ENCODE measurements at places on chromosomes 1 and 21. TPM values are rescaled to one million over a fixed set of nuclear protein-coding genes. Genes with fewer than 3 reads are reported as not detected.

IQGAP3 gene
- 5.5 TPM for polyA plus RNA-seq

TGFB2 gene
- polyA plus RNA-seq, result 1.3 TPM

CFAP126 gene
- polyA plus RNA-seq, result not detected

BRINP3 gene
- polyA plus RNA-seq, result not detected

GPR137B gene
- polyA plus RNA-seq, result 30.6 TPM

HAO2 gene
- polyA plus RNA-seq, result not detected

F11R gene
- 0.53 TPM for polyA plus RNA-seq

OR2L13 gene
- polyA plus RNA-seq, result not detected

VHLL gene
- polyA plus RNA-seq, result not detected

TEX38 gene
- not detected for polyA plus RNA-seq

BARHL2 gene
- not detected for polyA plus RNA-seq

RAB25 gene
- polyA plus RNA-seq, result not detected

RUNX3 gene
- polyA plus RNA-seq, result 1.4 TPM

DNA sequence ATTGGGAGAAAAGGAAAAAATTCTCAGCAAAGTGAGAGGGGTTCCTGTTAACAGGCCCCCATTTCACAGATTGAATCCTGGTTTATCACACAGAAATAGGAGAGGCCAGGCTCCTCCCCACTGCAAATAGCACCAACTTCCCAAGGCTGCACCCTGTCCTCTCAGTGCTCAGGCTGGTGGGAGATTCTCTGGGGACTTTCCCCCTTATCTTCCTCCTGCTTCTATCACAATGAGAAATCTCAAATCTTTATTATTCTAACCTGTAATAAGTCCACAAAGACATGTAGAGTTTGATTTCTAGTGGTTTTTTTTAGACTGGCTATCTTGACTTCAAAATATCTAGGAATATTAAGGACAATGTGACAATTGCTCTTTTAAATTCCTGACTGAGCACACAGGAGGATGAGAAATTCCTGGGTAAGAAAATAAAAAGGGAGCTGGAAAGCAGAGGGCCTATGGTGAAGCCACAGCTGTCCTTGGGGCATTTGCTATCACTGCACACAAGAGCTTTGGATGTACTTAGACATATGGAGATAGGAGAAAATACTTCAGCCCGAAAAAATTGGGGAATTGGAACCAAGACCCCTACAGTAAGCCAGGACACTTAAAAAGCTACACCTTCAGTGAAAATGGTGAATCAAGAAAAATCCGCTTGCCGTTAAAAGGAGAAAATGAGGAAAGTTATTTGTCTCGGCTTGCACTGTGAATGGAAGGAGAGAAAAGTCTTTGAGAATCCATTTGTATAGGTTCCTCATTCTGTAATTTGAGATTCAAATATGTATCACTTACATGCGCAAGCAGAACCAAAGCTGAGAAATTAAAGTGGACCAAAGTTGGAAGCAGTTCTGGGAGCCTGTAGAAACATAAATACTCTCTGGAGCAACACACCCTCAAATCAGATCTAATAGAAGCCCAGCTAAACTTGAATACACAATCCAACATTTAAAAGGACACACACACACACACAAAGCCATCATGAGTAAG lies 65.9 kb upstream of the C1orf105 start:
- H3K27ac ChIP-seq, result no peak overlapping the region
- H3K4me1 ChIP-seq, result peaks cover 61% of the 10 kb centered on the region
- H3K4me3 ChIP-seq, result no peak overlapping the region

DNA sequence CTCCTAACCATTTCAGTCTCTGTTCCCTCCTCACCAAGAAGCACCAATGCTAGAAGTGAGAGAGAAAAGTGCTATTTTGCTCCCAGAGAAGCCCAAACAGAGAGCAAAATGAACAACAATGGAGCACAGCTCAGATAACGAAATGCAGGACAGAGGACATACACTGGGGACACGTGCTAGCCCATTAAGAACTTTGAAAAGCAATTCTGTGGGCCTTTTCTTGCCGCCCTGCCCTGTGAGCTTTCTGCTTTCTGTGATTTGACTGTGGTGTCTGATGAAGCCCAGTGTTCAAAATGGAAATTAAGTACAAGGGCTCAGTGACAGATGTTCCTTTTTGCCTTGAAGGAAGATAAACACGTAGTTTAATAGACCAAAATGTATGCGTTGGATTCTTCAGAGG lies 130.8 kb downstream of the S1PR1 start:
- no peaks in the 10 kb centered on the region for H3K27me3 ChIP-seq
- no peaks in the 10 kb centered on the region for H3K36me3 ChIP-seq
- DNase-seq, result no peak
- H3K4me1 ChIP-seq, result peaks cover 29% of the 10 kb centered on the region
- no peak overlapping the region for H3K27ac ChIP-seq

DNA sequence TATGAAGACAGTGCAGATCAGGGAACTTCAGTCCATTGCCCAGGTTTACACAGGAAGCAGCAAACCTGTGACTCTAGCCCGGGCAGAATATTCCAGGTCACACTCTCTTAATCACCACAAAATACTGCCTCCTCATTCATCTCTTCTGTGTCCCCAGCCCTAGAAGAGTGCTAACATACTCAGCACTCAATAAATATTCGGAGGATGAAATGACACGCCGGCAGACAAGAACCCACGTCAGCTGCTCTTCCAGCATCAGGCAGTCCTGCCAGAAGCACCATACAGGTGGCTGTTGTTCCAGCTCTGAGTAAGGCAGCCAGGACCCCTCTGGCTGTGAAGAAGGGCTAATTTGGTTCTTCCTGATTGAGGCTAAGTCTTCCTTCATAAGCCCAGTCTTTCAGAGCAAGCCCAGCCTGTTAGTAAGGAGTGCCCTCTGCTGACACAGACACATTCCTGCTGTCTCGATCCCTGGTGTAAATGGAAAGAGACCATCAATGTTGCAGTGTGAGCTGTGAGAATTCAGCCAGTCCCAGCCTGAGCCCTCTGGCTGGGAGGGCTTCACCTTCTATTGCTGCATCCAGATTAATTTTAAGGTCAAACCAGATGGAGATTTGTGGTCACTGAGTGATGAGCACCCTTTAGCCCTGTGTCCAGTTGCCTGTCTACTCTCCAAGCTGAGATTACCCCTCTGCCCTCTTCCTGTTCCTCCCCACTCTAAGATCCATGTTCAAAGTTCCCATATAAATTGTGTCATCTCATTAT lies 45.0 kb upstream of the KIRREL1 start:
- H3K27me3 ChIP-seq, result peaks cover 26% of the 10 kb centered on the region
- DNase-seq, result peak; percentile 56
- no peak overlapping the region for H3K4me3 ChIP-seq
- H3K4me1 ChIP-seq, result no peaks in the 10 kb centered on the region

DNA sequence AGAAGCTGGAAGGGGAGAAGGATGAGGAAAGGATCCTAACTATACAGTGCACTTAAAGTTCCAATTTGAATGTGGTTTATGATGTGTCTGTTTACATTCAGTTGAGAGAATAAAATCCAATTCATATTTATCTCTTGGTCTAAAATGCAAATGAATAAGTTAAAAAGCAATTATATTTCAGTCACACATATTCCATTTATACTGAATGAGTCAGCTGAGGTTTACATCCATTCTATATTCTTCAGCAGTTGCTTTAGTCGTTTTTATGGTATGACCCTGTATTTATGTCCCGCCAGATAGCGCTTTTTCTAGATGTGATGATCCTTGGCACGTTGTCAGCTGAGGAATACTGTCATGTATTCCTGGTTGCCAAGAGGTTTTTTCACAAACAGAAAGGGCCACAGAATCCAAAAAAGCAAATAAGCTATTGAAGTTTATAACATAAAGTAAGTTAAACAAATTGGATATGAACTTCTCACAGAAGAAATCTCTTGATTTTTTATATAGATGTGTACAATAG lies 866.2 kb downstream of the NCAM2 start:
- peak; percentile 0 for DNase-seq
- no peak overlapping the region for H3K27ac ChIP-seq
- no peaks in the 10 kb centered on the region for H3K4me1 ChIP-seq
- no peak overlapping the region for H3K4me3 ChIP-seq
- no peaks in the 10 kb centered on the region for H3K36me3 ChIP-seq
- no peaks in the 10 kb centered on the region for H3K27me3 ChIP-seq

- peaks cover 36% of the 10 kb centered on the region for H3K4me1 ChIP-seq
- peak; percentile 43 for DNase-seq
- no peak overlapping the region for H3K4me3 ChIP-seq
- no peak overlapping the region for H3K27ac ChIP-seq
Measured at GRCh38 chr1:93328809-93329760, 16.6 kb upstream of the DR1 start.

- no peak overlapping the region for H3K4me3 ChIP-seq
- H3K36me3 ChIP-seq, result no peaks in the 10 kb centered on the region
- H3K4me1 ChIP-seq, result peaks cover 27% of the 10 kb centered on the region
Measured at GRCh38 chr1:94582565-94582964, 41.0 kb upstream of the F3 start.

GRCh38 chr1:172627702-172628101 lies 31.2 kb upstream of the FASLG start:
- H3K4me3 ChIP-seq, result no peak overlapping the region
- DNase-seq, result no peak
- H3K27ac ChIP-seq, result no peak overlapping the region
- no peaks in the 10 kb centered on the region for H3K27me3 ChIP-seq
- peaks cover 18% of the 10 kb centered on the region for H3K4me1 ChIP-seq

DNA sequence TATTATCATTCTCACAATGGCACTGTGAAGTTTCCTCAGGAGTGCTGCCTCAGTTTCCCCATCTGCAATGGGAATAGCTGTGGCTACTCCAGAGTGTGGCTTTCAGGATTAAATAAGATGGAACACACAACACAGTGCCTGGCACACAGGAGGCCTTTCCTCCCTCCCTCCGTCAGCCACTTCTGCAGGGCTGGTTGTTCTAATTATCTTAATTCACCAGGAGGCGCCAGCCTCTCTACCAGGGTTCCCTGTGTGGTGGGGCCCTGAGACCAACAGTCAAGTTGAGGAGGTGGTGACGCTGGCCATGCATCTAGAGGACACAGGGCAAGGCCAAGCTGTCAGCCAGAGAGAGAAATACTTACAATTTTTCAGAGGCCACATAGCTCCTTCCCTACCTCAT lies 6.3 kb upstream of the FOXO6 start:
- H3K36me3 ChIP-seq, result no peaks in the 10 kb centered on the region
- no peak overlapping the region for H3K4me3 ChIP-seq
- H3K27ac ChIP-seq, result no peak overlapping the region

- peak; percentile 69 for DNase-seq
- peak overlapping the region; percentile 73 for H3K4me3 ChIP-seq
- no peaks in the 10 kb centered on the region for H3K36me3 ChIP-seq
- H3K27ac ChIP-seq, result no peak overlapping the region
- H3K4me1 ChIP-seq, result peaks cover 7% of the 10 kb centered on the region
Measured at GRCh38 chr1:152110860-152111514, 4.3 kb downstream of the TCHH start.

Data from GM23248 (cell line).